Activated naive CD8-positive, alpha-beta T cell treated with anti-CD3 and anti-CD28 coated beads for 36 hours (primary cell): ENCODE measurements at places on chromosomes 5 and 9. TPM values are rescaled to one million over a fixed set of nuclear protein-coding genes. Genes with fewer than 3 reads are reported as not detected.

CDX1 gene
- not detected for total RNA-seq

- no peak for DNase-seq
Observed at GRCh38 chr5:99600952-99601351, 672.1 kb upstream of the CHD1 start.

- DNase-seq, result no peak
Observed at GRCh38 chr5:91373600-91373999, 9.5 kb downstream of the ARRDC3 start.

- peak; percentile 42 for DNase-seq
Observed at GRCh38 chr9:134403682-134404301, 77.5 kb downstream of the RXRA start.

GRCh38 chr9:85536076-85536475, 205.7 kb downstream of the AGTPBP1 start:
- DNase-seq, result no peak

DNA sequence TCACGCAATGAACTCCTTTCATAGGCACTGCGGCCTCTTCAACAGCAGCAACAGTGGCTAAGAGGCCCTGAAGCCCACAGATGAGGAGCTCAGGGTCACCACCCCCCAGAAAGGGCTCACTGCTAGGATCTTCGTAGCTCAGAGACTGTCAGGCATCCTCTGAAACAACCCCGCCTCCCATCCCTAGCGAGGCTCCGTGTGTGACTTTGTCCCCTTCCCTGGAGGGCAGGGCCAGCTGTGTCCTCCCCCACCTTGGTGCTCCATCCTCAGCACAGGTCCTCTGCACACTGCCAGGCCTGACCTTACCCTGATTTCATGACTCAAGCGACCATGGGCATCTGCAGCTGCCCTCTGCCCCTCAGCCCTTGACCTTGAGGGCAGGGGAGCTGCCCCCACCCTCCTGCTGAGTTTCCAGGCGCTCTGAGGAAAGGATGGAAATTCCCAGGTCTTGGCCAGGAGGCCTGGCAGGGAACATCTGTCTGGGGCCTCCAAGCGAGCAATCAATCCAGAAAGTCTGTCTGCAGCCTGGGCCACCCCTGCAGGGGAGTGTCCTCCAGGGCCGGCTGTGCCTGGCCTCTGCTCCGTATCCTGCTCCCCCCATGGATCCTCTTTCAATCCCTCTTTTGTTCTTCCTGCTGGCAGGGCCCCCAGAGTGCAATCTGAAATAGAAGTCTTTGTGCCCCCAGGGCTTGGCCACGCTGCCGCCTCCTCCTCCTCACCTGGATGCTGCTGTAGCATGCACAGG, 6.8 kb upstream of the IRX4 start:
- DNase-seq, result no peak

GRCh38 chr9:106376689-106377088, 486.3 kb upstream of the ZNF462 start:
- no peak for DNase-seq

GRCh38 chr5:172178991-172179989, 8.7 kb downstream of the STK10 start:
- DNase-seq, result peak; percentile 75
